ENCODE measurements at places on chromosomes 6 and 20.

GRCh38 chr20:51198238-51198637, 175.3 kb upstream of the KCNG1 start:
- no peak for DNase-seq

DNA sequence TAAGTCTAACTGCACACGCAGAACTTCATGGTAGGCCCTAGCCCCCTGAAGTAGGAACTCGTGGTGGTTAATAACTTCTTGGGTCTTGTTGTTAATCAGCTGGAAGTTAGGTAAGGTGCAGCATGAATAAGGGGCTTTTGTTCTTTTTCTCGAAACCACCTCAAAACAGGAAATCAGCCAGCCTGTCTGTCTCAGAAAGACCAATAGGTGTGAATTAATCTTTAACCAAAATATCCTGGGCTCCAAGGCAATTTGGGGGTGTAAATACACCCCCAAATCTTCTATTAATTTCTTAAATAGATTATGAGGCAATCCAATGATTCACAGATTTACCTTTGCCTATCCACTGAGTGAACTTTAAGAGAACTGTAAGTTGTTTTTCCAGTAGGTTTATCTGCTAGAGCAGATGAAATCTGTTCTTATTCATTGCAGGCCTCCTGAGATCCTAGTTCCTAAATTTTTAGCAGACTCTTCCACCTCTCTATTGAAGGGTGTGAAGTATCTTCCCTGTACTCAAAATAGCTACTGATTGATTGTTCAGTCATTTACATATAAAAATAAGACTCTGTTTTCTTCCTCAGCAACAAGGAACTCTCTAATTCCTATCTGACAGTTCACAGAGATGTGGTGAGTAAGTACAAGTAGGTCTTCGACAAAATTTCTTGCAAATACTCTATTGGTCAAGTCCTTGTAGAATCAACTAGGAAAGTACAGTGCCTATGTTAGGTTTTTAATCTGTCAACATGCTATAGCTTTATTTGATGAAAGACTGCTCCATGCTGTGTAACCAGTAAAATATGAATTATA, 427.1 kb upstream of the NOX3 start:
- no peak for DNase-seq

DNA sequence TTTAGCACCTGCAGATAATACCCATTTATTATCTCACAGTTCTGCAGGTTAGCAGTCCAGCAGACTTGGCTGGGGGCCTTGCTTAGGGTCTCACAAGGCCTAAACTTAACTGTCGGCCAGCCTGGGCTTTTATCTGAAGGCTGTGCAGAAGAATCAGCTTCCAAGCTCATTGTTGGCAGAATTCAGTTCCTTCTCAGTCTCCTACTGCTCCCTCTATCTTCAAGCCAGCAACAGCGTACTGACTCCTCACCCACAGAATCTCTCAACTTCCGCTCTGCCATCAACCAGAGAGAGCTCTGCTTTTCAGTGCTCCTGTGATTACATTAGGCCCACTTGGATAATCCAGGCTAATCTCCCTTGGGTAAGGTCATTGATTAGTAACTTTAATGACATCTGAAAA, 30.2 kb upstream of the NHSL1 start:
- no peak for DNase-seq

DNA sequence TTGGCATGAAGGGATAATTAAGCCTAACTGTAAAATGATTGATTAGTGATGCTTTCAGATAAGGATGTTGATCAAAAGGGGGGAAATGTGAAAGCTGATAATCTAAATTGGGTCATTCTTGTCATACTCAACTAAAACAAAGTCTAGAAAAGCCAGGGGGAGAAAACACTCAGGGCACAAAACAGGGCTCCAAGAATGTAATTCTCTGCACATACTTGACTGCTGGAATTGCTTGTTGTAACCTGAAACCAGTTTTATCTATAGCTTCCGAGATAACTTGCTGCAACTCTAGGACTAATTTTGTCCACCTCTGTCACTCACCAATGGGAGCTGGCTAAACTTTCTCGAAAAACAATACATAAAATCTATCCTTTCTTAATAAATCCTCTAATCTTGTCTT, 310.3 kb downstream of the CLVS2 start:
- DNase-seq: no peak

GRCh38 chr6:70764706-70765105, 97.0 kb downstream of the SMAP1 start:
- no peak for DNase-seq

DNA sequence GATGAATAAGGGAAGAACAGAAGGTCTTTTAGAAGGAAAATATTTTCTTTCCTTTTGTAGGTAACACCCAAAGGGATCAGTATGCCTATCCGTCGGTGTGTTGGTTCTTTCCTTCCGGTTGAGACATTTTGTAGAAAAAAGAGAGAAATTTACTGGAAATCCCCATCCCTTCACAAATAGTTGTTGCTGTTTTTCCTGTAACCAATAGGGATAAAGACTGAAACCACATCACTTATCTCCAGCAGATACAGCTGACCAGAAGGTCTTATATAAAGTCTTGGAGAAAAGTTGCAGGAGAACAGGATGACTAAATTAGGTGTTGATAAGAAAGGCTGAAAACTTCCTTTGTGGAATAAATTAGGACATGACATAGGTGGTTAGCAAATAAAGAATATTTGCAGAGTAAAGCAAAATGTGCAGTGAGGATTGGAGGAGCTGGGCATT, 14.8 kb upstream of the HLA-DRB1 start:
- no peak for DNase-seq

DNA sequence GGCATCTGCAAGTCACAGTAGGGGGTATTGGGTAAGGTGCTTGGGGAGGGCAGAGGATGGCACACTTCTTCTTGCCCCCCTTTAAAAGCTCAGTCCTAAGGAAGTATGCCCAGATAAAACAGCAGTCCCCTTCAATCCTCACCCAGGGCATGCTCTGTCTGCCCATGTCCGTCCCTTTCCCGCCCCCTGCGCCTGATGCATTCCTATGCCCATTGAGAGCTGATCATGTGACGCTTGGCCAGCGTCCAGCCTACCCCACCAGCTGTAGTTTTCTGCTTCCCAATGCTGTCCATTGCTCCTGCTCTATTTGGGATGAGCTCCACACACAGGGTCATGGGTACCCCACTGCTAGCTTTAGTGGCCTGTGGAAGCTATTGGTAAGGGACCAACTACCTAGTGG, 8.3 kb downstream of the SIGLEC1 start:
- no peak for DNase-seq

- DNase-seq: no peak
Observed at GRCh38 chr20:40156600-40157317, 532.3 kb downstream of the MAFB start.

- no peak for DNase-seq
Observed at GRCh38 chr20:1331801-1332453, 3.0 kb upstream of the SDCBP2 start.

GRCh38 chr6:108453601-108454185, 107.0 kb upstream of the FOXO3 start:
- no peak for DNase-seq

DNA sequence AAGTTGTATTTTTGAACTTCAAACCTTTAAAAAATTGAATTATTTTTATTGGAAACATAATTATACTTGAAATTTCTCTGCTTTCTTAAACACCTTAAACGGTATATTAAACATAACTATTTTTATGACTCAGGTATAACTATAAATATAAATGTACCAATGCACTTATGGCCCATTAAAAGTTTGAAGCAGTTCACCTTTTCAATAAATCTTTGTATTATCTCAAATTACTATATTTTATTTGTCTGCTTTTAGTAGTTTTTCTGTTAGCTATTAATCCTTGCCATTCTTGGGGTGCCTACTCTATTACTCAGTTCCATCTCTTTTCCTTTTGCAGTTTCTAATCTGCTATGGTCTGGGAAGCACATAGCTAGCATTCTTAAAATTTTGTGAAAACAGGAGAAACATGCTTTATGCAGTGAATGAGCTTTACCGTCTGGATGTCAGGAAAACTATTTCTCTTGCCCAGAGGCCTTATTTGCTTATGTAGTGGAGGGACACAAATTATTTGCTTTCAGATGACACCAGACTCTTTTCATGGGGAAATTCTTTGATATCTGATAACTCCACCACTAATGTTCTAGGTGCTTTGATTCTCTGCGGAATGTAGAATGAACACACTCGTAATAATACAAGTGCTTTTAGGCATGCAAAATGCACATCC, 378.9 kb upstream of the CITED2 start:
- DNase-seq: no peak

DNA sequence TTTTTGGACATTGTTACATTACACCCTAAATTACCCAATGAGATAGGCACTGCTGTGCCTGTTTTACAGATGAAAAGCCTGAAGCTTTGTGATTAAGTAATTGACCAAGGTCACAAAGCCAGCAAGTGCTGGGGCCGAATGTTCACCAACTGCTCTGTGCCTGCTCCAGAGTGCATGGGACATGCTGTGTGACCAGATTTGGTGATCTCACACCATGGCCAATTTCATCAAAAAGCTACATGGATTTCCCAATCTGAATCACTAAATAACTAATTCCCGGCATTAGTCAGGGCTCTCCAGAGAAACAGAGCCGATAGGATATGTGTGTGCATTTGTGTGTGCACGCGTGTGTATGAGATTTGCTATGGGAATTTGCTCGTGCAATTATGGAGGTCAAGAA, 228.3 kb upstream of the ECI2 start:
- no peak for DNase-seq

GRCh38 chr6:72406517-72406916, 215.3 kb upstream of the KCNQ5 start:
- DNase-seq: no peak

DNA sequence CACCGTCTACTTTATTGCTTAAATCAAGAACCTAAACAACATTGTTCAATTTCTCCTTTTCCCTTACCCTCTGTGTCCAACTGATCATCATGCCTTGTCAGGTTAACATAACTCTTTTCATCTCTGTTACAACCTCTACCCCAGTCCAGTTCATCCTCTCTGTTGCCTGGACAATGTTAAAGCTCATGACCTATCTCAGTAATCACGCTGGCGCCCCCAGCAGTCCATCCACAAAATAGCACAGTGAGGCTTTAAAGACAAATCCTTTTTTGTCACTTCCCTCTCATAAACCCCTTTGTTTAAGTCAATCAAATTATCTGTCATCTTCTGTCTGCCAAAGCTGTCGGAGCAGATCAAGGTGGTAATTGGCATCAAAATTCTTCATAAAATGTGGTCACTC, 140.1 kb downstream of the QKI start:
- no peak for DNase-seq

GRCh38 chr20:24880356-24880755, 68.7 kb upstream of the CST7 start:
- DNase-seq: no peak

DNA sequence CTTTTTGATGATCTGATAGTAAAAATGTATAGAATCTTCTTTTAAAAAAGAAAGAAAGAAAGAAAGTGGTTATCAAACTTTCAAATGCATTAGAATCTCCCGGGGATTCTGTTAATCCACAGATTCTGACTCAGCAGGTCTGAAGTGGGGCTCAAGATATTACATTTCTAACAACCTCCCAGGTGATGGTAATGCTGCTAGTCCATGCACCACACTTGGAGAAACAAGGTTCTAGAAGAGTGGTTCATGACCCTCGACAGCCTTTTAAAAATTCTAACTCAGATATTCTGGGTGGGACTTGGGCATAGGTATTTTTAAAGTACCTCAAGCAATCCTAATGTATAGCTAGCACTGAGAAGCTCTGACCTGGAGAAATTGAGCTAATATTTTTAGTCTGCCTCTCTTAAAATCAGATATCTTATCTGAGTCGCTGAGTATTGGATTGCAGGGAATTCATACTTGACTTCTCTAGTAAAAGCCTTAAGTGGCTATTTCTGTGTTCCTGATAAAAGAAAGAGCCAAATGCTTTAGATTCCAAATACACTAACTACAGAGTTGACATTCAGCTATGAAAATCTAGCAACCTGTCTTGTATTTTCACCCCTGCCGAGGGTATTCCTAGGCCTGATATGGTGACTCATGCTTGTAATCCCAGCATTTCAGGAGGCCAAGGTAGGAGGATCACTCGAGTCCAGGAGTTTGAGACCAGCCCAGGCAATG, 252.4 kb downstream of the PHACTR1 start:
- no peak for DNase-seq

DNA sequence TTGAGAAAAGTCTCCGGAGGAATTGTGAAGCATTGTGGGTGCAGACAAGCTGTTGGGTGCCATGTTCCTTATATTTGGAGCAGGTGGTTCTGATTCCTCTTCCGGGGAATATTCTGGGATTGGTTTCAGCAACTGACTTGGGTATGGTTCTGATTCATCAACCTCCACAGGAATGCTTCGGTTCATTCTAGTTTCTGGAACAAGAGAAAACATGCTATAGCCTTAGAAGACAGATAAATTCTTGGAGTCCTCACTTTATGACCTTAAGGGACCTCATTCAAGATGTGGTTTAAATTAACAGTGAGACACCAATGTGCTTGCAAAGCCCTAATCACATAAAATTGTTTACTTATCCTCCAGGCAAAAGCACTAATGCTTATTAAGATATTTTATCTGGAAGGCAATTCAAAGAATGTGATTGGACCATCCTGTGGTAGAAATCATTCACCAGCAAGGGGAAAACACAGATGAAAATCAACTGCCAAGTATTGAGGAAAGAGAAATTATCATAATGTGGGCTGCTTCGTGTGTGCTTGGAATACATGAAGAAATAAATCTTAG, 13.7 kb downstream of the TRAF3IP2 start:
- no peak for DNase-seq

DNA sequence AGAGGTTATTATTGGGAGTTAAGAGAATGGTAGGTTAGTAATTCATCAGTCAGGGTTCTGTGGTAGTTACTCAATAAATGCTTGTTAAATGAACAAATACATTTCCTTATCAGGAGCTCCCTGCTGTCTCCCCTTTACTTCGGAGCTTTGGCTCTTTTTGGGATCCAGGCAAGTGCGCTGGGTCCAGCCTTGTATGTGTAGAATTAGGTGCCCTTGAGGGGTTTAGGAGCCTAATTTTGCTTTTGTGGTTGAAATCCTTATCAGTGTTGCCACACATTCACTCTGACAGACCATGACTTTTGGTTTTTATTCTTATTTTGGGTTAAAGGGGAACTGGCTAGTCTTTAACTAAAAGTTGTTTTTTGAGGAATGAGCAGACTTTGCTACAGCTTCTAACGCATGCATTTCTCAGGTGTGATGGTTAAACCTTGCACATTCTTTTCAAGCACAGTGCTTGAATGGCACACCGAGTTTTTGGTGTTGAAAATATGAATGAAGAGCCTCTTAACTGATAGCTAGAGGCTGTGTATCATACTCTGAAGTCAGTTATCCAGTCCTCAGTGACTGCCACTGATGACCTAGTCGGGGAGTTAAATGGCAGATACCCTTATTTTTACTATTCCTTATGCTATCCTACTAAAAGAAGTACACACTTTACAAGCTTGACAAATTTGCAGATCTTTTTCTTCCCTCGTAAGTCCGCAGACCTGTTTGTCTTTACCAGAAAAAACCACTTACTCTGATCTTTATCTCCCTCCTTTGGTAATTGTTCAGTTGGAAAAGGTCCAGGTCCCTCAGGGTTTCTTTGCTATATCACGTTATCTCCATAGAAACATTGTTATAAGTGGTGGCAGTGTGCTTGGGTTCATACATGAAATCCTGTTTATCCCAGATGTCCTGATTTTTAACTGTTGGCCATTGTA, 50.7 kb upstream of the PLCG1 start:
- no peak for DNase-seq

- DNase-seq: no peak
Observed at GRCh38 chr6:88586371-88587149, 376.9 kb downstream of the RNGTT start.

- DNase-seq: no peak
Observed at GRCh38 chr6:50720623-50721022, 7.3 kb downstream of the TFAP2D start.

GRCh38 chr6:558089-558488, 98.8 kb downstream of the HUS1B start:
- DNase-seq: no peak
